ENCODE measurements at places on chromosomes 5 and 9.
A peak's percentile ranks its signal among the peaks of the same experiment; 100 is the strongest.

DNA sequence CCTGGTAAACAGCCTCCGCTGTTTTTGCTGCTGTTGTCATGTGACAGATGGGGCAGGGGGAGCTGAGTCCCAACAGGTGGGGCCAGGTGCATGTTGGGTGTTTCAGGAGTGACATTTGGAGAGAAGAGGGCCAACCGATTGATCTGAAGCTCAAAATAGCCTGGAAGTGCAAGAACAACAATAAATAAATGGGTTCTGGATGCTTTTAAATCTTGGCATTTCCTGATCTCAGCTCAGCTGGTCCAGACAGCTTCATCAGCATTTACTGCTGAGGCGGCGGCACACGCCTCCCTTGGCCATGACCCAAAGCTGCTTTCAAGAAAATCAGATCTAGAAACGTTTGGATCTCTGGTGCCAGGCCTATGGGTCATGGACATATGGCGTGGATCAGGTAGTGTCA lies 70.5 kb downstream of the PPARGC1B start:
- peak; percentile 41 for DNase-seq

GRCh38 chr5:162514116-162514515 lies 446.5 kb downstream of the GABRG2 start:
- DNase-seq: no peak

GRCh38 chr5:96579711-96580110 lies 82.5 kb upstream of the CAST start:
- no peak for DNase-seq

DNA sequence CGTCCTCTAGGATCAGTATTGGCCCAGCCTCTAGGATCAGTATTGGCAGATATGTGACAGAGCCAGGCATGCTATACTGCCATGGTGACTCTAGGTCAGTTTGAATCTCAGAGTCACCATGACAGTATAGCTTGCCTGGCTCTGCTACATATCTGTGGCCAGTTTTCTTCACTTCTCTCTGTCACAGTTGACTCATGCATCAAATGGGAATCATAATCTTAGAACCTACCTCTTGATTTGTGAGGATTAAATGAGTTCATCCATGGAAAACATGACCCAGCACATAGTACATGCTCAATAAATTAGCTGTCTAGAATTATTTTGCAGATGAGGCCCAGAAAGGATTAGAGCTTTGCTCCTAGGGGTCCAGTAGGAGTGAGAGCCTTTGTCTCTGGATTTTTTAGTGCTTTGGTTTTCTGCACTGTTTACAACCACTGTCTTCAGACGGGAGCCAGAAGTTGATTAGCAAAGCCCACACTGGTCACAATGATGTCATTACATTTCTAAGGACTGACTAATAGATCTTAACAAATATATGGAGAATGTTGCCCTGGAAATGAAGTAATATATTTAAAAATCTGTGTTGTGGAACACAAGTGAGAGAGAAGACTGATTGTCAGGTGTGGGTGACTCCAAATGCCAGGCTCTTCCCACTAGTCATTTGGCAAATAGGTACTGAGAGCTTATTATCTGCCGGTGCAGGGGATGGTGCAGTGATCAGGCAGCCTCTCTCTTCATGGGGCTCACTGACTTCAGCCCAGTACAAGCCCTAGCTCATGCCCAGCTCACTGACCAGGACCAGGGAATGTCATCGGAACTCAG lies 76.0 kb downstream of the COL15A1 start:
- no peak for DNase-seq

DNA sequence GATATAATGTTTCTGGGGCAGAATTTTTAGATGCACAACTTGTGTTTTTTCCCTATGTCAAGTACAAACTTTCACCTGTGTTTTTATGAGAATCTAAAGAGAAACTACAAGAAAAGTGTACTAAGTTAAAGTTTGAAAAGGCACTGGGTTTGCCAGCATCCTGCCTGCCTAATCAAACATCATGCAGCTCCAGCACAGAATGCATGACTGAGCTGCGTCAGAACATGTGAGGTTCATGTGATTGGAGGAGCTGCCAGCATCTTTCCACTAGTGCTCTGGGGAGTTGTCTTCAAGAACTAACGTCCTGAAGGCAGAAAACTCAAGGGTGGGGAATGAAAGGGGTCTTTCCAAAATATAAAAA lies 46.1 kb upstream of the RIC1 start:
- no peak for DNase-seq
